ENCODE measurements at places on chromosomes 12 and 14.

GRCh38 chr14:51836417-51836816 is 24.0 kb upstream of the GNG2 start:
- DNase-seq, result no peak

DNA sequence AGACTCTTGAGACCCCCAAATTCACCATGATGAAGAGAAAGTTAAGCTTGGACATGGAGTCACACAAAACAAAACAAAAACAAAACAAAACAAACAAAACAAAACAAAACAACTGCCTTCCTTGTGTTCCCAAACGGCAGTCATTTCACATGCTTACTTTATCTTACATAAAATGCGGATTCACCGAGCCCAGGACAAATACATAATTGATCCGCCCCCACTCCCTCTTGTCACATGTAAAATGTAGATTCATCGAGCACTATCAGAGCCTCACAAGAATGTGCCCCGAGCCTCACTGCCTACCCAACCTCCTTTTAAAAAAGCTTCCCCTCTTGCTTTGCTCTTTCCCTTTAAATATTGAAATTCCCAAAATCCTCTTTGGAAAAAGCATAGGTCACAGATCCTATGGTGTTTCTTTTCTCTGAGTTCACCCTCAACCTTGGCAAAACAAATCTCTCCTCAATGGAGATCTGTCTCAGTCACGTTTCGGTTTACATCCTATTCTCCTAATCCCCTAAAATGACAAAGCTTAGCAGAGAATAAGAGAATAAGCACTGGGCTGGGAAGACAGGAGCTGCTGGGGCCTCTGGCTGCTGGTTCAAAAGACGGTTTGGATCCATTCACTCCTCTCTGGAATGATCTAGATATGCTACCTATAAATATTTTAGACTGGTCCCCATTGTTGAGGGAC is 83.7 kb downstream of the NINJ2 start:
- no peak for DNase-seq

- no peak for DNase-seq
Observed at GRCh38 chr12:10186299-10186698, 7.5 kb downstream of the TMEM52B start.

GRCh38 chr14:93643127-93643526 is 145.2 kb downstream of the PRIMA1 start:
- DNase-seq, result no peak

DNA sequence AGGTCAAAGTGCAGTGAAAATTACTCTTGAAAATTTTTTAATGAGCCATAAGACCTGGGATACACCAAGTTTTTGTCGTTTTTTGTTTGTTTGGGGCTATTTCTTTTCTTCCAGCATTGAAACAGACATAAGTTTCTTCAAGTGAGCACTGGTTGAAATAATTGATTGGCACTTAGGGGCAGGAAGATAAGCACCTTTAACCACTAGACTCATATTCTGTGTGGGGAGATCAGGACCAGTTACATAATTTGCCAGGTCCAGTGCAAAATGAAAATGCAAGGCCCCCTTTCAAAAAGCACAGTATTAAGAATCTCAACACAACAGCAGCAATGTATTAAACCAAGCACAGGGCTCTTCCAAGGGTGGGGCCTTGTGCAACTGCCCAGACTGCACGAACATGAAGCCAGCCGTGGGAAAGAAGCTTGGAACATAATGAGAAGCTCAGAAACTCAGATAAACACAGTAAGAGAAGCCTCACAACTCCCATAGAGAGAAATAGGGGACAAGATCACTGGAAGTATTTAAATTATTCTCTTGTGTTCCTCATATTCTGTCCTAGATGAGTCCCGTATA is 3.2 kb upstream of the TCP11L2 start:
- DNase-seq, result no peak

GRCh38 chr12:57549909-57550640 is at the start of gene KIF5A:
KIF5A (plus strand) TSS chr12:57550044; CDS start chr12:57550272, 228 bp downstream.
- no peak for DNase-seq

GRCh38 chr14:99768381-99768780 is 24.8 kb upstream of the EML1 start:
- no peak for DNase-seq

- no peak for DNase-seq
Observed at GRCh38 chr12:22313286-22313962, 21.1 kb downstream of the ST8SIA1 start.

- no peak for DNase-seq
Observed at GRCh38 chr14:74645756-74646470, 33.9 kb upstream of the LTBP2 start.

GRCh38 chr12:107570721-107571120 is 114.9 kb upstream of the PWP1 start:
- no peak for DNase-seq

GRCh38 chr12:106954462-106955376 is 988 bp upstream of the TMEM263 start:
- DNase-seq, result no peak

- no peak for DNase-seq
Observed at GRCh38 chr14:36619131-36619530, 36.7 kb upstream of the NKX2-8 start.

GRCh38 chr12:52006726-52007157 is at the start of gene TAMALIN:
TAMALIN (plus strand) TSS chr12:52006946; CDS start chr12:52007020, 74 bp downstream.
- peak; percentile 54 for DNase-seq

DNA sequence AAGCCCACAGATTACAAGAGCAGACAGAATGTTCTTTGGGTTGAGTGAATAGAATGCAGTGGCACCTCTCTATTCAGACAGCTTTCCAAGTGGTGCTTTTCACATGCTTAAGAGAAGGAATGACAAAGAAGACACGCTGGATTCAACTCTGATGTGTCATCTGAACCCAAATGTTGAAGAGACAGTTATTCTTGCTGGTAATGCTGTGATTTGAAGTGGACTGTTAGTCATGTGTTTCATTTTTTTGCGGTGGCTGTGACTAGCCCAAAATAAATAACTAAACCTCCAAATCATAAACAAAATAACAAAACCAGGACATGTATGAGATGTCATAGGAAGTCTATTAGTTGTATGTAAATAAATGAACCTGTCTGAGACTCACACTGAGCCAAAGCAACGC is 391.8 kb upstream of the PRICKLE1 start:
- no peak for DNase-seq

DNA sequence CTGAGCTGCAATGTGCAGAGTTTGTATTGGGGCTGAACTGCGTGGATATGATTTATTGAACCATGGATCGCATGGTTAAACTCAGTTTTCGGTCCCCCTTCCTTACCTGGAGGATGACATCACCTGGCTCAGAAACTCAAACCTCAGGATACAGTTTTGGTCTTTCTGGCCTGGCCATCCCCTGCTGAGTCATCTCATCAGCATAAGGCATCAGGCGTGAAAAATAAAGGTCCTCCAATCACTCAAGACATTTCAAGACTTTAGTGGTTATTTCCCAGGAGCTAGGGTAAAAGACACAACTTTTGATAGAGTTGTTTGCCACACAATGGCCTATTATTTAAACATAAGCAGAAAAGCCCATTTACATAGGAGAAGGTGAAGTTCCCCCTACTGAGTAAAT is 631.1 kb upstream of the TMEM132C start:
- no peak for DNase-seq

GRCh38 chr12:66275040-66275439 is 27.3 kb upstream of the HELB start:
- no peak for DNase-seq

DNA sequence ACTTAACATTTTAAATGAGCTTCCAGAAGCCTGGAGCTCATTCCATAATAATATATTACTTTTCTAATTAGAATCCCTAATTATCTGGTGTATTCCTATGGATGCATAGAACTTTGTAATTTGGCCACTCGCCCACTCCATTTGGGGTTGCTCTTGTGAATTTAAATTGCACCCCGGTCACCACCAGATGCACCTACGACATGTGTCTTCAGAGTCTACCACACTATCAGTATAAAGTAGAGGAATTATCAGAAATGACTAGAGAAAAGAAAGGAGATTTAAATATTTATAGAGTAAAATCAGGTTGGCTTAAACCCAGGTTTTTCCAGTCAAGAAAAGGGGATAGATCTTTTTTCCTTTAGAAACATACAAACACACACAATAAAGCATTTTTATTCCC is 145.8 kb upstream of the DCN start:
- DNase-seq, result no peak

- no peak for DNase-seq
Observed at GRCh38 chr12:113347892-113348291, 10.5 kb upstream of the PLBD2 start.

- DNase-seq, result no peak
Observed at GRCh38 chr12:107519906-107520859, 165.4 kb upstream of the PWP1 start.

GRCh38 chr14:22143363-22143762 is 445.7 kb downstream of the DAD1 start:
- no peak for DNase-seq

DNA sequence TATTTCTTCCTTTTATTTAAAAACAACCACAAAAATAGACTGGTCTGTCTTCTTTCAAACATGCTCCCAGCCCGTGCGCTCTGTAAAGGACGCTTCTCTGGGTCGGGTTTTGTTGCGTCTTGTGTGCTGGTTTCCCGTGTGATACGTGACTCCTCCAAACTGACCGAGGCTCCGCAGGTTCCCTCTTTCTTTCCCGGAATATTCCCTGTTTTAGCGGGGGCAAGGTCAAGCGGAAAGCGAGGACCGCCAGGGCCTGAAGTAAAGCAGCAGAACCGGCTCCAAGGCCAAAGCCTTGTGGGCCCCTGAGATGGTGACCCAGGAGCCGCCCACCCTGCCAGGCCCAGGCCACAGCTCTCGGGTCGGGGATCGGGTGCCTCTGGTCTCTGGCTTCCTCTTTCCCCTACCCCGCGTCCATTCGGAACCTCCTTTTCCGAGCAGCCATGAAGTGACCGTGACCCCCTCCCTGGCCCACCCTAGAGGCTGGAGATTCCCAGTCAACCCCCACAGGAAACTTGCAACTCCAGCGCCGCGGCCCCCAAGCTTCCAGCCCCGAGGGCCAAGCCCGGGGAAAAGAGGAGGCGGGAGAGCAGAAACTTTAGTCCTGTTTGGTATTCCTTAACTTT is 885 bp upstream of the HOXC10 start:
- no peak for DNase-seq

DNA sequence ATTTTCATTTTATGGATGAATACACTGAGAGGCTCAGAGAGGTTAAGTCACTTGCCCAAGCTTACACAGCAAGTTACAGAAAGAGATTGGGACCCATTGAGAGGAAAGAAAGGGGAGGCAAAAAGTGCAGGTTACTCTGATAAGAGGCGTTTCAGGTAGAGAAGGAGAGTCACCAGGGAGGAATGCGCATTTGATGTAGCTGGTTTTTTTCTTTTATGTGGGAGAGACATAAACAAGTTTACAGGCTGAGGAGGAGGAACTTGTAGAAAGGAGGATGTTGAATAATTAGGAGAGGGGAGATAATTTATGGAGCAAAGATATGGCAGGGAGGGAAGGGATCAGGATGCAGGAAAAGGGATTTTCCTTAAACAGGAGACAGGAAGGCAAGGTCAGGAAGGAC is 297.0 kb downstream of the PCNX1 start:
- no peak for DNase-seq

DNA sequence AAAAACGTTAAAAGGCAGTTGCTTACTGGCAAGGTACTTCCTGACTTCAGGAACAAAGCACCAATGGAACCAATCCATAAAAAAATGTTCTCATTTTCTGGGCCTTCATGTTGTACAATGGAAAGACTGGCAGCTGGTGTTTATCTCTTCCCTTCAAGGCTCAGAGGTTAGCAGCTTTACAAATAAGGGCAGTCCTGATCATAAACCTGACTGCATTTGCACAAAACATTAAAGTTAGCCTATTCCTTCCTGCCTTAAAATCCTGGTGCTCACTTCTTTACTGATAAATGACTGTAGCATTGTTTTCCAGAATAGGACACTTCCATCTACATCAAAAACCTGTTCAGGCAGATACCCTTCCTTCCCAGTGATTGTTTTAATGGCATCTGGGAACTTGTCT is 19.2 kb downstream of the IL26 start:
- no peak for DNase-seq

- peak; percentile 31 for DNase-seq
Observed at GRCh38 chr12:3803865-3804472, 51.1 kb upstream of the CRACR2A start.

GRCh38 chr14:75127903-75128595 is 1.2 kb upstream of the NEK9 start:
- no peak for DNase-seq

DNA sequence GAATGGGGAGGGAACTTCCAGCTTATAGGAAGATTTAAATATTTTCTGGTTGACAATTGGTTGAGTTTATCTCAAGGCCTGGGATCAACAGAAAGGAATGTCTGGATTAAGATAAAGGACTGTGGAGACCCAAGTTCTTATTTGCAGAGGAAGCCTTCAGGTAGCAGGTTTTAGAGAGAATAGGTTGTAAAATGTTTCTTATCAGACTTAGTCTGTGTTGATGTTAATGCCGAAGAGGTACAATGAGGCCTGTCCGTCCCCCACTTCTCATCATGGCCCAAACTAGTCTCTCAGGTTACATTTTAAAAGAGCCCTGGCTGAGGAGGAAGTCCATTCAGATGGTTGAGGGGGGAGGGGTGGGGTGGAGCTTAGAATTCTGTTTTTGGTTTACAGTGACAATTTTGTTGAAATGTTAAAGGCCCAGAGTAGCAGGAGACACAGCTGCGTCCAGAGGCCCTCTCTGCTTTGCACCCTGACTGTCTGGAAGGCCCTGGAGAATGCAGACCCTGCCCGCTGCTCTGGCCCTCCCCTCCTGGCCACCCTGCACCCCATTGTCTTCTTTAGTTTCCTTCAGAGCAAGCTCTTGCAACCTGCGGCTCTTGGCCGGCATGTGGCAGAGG is 672.5 kb upstream of the TMEM132C start:
- DNase-seq, result no peak

DNA sequence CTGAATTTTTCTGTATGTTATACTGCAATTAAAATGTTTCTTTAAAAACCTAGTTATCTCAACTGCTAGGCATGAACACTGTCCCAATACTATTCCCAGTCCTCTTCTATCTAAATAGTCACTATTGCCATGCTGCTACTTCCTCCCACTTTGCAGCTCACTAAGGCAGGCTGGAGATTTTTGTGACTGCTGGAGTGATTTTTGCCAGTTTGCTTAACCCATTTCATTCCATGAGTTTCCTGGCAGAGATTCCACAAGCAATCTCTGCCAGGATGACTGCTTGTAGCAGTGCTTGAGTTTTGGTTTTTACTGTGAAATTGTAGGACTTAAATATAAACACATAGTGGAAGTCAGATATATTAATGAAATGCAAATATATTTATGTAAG is 80.8 kb downstream of the BHLHE41 start:
- no peak for DNase-seq

DNA sequence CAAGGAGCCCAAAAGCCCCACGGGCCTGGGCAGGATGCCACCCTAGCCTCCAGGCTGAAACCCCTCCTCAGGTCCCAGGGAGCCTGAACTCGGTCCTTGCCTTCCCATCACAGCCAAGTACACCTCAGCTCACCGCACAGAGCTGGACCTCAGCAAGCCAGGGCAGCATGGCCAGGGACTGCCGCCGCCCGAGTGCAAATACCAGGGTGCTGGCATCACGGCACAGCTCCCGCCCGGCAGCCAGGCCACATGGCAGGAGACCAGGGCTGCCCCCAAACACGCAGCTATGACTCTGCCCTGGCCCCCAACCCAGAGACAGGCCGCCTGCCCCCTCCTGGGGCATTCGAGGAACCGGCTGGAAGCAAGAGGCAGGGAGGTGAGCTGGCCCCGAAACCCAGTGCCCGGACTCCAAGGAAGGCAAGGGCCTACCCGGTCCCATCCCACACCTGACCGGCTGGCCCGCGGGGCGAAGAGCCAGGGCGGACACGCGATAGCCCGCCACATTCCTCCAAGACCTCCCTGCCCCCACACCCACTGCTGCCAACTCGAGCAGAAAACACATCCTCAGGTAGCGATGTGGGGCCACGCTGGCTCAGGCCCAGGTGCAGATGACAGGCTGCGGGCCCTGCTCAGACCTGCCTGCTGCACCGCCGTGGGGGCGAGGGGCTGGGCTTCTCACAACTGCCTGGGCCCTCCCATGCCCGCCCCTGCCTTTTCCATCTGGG is 2.7 kb downstream of the JAG2 start:
- DNase-seq, result no peak
